Nephron progenitor cell (in vitro differentiated cells): ENCODE measurements at places on chromosomes 7 and 10.

DNA sequence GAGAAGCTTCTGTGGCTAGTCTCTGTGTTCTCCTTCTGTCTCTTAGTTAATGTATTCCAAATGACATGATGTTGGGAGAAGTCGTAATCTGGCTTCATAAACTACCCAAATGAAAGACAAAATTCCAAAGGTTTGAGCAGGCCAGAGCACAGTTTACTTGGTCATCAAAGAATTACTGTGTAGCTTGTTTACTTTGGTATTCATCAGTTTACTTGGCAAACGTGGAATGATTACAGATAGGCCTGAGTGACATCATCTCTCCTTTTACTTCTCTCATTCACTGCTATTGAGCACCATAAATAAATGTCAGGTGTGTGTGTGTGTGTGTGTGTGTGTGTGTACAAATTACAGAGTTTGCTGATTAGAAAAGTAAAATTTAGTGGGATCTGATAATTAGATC lies 327.3 kb downstream of the PHTF2 start:
- no peak for DNase-seq

DNA sequence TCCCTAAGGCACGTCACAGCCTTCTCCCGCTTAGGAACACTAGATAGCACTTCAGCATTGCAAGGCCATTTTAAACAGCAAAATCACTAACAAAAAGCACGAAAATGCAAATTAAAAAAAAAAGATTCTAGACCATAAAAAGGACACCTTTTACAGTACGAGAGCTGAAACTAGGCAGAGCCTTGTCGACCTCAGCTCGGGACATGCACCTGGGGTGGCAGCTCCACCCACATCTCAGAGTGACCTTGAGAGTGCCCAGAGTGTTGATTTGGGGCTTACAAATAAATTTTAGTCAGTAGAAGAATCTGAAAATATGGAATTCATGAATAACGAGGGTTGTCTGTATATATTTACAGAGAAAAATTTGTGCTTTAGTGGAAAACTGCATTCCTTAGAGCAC lies 1.1 kb downstream of the MRPS24 start:
- DNase-seq = no peak

DNA sequence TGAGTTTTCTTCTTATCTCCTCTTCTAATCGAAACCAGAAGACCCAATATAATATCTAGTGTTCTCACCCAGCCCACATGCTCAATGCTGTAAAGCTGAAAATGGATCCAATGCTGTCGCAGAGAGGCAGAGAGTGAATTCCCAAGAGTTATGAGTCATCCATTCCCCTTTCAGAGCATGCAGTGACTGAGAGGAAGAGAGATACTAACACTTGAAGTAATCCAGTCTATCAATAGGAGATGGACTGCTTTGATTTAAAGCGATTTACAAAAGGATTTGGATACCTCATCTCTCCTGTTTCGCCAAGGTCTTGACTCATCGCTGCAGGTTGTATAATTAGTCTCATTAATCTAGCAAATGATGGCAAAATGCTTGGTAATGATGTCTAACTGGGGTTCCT lies 41.5 kb upstream of the PRKCQ start:
- DNase-seq = no peak

GRCh38 chr10:70247360-70247759 lies 14.1 kb upstream of the PPA1 start:
- no peak for DNase-seq

- no peak for DNase-seq
Observed at GRCh38 chr7:37150180-37150579, 298.5 kb downstream of the ELMO1 start.

DNA sequence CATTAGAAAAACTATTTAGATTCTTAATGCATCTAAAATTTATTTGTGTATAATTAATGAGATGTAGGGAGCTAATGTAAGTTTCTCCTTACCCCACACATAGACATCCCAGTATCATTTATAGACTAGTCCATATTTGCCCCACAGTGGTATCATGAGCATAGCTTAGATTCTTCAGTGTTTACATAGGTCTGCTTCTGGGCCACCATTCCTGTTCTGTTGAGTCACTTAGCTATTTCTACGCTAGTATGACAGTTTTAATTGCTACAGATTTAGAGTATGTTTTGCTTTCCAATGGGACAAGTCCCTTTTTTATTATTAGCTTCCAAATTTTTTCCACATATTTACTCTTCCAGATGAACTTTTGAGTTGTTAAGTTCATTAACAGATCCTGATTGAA lies 69.4 kb downstream of the MCMBP start:
- DNase-seq = no peak

GRCh38 chr10:46235705-46236545 lies 50.9 kb upstream of the ANTXRL start:
- DNase-seq = no peak

DNA sequence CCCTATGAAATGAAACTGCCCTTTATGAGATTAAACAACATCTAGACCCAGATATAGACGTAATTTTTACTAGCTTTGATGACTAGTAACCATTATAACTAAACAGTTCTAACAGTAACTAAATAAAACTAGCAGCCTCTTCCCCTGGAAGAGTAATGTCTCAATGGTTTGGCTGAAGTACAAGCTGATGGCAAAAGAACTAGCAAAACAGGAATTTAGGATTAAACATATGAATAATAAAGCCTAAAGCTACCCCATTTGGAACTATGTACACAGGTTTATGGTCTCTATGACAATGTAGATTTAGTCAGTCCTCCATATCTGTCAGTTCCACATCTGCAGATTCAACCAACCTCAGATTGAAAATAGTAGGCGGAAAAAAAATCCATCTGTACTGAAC lies 6.4 kb downstream of the DPY19L1 start:
- DNase-seq = no peak

- no peak for DNase-seq
Observed at GRCh38 chr7:116030651-116031276, at the start of gene TFEC. TFEC (minus strand) TSS chr7:116030763; CDS start chr7:115984441, 46,322 bp downstream.

- DNase-seq = peak; percentile 85
Observed at GRCh38 chr7:55415173-55415778, 50.1 kb downstream of the LANCL2 start.

DNA sequence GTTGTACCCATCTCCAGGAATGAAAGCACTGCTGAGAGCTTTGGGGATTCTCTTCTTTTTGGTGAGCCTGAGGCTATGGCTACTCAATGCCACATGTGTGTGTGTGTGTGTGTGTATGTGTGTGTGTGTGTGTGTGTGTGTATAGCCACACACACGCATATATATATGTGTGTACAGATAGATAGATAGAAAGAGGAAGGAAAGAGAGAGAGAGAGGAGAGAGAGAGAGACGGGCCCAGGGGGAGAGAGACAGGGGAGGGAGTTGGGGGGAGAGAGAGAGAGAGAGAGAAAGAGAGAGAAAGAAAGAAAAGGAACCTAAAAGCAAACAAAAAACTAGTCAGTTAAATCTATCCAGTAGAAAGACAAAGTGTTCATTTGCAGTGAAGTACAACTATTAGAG lies 8.3 kb downstream of the SLC13A4 start:
- no peak for DNase-seq

GRCh38 chr7:93030605-93031225 lies 87.1 kb downstream of the SAMD9 start:
- no peak for DNase-seq

GRCh38 chr10:19638896-19639233 lies 177.4 kb upstream of the PLXDC2 start:
- no peak for DNase-seq

GRCh38 chr7:144834641-144835144 lies 1.2 kb downstream of the TPK1 start:
- no peak for DNase-seq

GRCh38 chr10:129728905-129729795 lies 234.9 kb downstream of the EBF3 start:
- no peak for DNase-seq

DNA sequence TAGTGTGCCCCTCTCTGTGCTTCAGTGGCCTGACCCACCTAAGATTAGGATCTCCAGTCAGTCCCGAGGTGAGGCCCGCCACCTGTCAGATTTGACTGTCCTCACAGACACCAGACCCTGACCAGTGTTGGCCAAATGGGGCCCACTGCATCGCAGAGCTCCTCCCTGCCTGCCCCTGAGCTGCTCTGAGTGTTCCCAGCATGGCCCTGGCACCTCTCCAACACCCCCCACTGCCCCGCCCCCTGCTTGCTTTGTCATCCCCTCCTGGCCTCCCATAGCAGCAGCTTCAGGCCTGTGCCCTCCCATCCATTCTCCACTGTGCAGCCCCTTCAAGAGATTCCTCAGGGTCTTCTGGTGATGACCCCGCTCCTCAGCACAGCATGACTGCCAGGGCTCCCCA lies 67.6 kb downstream of the C10orf120 start:
- no peak for DNase-seq

- no peak for DNase-seq
Observed at GRCh38 chr7:117152213-117153007, 170.4 kb downstream of the WNT2 start.

- peak; percentile 41 for DNase-seq
Observed at GRCh38 chr7:75642810-75643486, 95.8 kb downstream of the HIP1 start.

DNA sequence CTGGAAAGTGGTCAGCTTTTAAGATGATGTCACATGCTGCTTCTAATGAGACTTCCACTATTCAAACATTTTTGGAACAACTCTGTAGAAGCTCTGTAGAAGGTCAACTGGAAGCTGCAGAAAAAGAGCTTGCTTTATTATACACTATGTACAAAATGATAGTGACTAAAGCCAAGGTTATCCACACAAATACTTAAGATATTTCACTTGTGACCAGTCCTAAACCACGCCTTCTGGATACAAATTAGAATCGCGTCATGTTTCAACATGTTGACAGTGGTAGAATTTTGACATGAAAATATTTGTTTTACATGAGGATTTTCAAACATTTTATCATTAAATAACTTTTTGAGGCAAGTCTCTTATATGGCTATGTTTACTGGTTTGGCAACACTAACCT lies 499.6 kb upstream of the PHF14 start:
- no peak for DNase-seq

DNA sequence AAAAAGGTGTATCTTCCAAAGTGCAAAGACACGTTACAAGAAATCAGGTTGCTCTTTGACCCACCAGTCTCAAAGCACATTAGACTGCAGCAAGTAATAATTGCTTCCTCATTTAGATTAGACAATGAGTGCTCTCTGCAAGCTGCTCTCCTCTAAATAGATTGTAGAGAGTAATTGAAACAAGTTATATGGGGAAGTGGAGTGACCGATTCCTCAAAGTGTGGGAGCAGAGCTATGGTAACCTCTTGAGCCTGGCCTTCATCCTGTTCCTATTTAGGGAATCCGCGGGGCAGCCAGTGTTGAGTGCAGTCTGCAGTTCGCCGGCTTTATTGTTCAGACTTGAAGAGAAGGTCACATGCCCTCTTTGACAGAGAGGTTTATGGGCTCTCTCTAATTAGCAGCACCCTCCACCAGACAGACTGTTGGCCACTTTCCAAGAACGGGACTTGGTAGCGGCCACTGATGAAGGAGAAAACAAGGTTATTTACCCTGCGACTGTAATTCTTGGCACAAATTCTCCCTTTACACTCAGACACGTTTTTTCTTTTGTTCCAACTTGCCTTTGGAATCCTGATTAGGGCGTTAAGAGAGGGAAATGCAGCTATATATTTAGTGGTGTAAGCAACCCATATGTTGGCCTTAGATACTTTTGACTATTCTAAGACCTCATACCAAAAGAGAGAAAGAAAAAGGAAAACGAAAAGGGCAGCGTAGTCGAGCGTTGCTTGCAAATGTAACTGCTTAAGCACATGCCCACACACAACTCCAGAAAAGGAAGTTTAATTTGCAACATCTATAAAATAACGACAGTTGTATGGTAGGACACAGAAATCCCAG lies 107.5 kb downstream of the REEP3 start:
- peak; percentile 54 for DNase-seq

DNA sequence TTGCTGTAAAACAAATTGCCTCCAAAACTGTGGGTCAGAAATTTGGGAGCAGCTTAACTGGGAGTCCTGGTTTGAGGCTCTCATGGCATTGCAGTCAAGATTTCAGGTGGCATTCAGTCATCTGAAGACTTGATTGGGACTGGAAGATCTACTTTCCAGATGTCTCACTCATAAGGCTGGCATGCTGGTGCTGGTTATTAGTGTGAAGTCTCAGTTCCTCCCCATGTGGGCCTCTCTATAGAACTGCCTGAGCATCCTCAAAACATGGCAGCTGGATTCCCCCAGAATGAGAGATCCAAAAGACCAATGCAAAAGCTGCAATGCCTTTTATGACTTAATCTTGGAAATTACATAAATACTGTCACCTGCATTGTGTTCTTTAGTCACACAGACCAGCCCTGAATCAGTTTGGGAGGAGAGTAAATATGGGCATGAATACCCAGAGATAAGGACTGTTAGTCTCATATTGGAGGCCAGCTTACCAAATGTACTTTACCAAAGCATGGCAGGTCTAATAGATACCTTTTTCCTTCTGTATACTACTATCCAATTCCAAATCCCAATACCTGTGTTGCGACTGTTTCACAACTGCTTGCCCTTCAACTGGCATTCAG lies 6.5 kb upstream of the HERPUD2 start:
- DNase-seq = no peak

- no peak for DNase-seq
Observed at GRCh38 chr7:111009526-111010040, 81.3 kb upstream of the LRRN3 start.

DNA sequence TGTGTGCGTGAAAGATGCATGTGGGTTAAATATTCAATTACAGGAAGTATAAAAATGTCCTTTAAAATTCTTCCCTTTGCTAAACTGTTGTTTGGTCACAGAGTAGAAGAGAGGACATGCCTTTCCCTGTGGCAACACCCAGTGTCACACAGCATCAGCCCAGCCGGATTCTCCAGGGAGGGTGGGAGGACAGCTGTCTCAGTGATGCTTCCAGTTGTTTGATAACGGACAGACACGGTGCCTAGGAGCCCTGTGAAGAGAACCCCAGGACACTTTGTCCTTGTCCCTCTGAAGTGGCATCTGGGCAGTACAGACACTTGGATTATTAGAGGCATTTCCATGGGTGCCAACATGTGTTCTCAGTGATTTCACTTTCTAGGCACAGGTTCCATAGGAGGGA lies 306.6 kb upstream of the LRGUK start:
- no peak for DNase-seq

GRCh38 chr7:124992851-124993562 lies 63.4 kb upstream of the POT1 start:
- DNase-seq = no peak

DNA sequence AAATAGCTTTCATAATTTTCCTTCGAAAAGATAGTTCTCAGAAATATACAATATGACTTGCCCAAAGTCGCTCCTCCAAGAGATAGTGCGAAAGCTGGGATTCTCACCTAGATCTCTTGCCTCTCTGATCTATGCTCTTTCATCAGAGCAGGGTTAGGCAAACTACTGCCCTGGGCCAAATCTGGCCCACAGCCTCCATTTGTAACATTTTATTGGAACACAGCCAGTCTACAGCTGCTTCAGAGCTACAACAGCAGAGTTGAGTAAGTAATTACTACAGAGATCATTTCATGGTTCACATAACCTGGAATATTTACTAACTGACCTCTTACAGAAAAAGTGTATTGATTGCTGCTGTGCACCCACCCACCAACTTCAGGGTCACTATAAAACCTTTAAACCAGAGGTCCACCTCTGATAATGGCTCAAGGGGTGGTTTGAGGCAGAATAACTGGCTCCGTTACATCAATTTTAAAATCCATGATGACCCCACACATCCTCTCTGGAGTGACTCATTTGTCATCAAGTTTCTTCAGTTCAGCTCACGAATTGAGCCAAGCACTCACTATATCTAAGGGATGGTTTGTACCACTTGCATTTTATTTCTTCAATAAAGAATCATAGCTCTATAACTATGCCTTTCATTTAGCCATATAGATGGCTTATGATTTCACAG lies 1019.0 kb downstream of the XPNPEP1 start:
- DNase-seq = no peak
